ENCODE measurements at places on chromosomes 2 and 18.

GRCh38 chr2:8475349-8476031, 206.4 kb upstream of the ID2 start:
- DNase-seq, result peak; percentile 17

- DNase-seq, result no peak
Measured at GRCh38 chr2:169765523-169765922, 31.9 kb downstream of the KLHL23 start.

- no peak for DNase-seq
Measured at GRCh38 chr18:62757399-62758010, 42.2 kb downstream of the PHLPP1 start.

DNA sequence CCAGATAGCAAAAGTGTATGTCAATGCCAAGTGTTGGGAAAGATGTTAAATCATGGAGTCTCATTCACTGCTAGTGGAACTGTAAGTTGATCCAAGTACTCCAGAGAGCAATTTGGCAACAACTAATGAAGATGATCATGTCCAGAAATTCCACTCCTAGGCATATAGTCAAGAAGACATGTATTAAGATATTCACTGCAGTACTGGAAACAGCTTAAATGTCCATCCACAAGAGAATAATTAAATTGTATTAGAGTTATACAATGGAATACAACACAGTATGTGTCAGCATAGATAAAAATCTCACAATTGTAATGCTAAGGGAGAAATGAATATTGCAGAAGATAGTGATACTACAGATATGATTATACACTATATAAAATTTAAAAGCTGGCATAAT, 15.2 kb upstream of the LBH start:
- no peak for DNase-seq

- no peak for DNase-seq
Measured at GRCh38 chr2:101614127-101614759, 83.3 kb upstream of the MAP4K4 start.

GRCh38 chr2:125630377-125630776, 1025.6 kb upstream of the GYPC start:
- DNase-seq, result no peak

- no peak for DNase-seq
Measured at GRCh38 chr2:67311536-67311935, 85.6 kb upstream of the ETAA1 start.

GRCh38 chr2:126634273-126634861, 21.6 kb upstream of the GYPC start:
- peak; percentile 17 for DNase-seq

DNA sequence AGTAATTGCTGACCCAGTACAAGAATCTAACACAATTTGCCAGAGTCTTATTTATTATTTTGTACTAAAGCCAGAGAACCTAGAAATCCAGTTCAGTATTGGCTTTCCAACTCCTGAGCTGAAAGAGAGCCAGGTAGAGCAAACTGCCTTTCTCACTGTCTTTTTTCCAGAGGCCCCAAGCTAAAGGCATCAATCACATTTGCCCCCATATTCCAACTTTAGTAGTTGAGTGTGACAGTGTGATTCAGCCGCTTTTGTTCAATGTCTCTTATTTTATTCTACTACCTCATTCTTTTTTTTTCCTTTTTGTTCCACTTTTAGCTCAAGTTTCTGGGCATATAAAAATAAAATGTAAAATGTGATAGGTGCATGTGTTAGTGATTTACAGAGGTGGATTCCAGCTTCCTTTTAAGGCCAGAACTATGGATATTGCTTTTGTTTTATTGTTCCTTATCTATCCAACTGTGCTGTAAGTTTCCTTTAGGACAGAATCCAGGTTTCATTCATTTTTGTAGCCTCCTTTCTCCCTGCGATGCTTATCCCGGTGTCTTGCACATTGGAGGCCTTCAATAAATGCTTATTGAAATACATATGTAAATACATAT, 153.0 kb downstream of the ZEB2 start:
- no peak for DNase-seq
